ENCODE measurements at places on chromosomes 3 and 15. TPM values are rescaled to one million over a fixed set of nuclear protein-coding genes. Genes with fewer than 3 reads are reported as not detected.

GRCh38 chr3:196867507-196868296, at the start of gene SENP5:
TSS of gene SENP5 (plus strand) at chr3:196867920. CDS start at chr3:196885182, 17,262 bp downstream.
- DNase-seq, result peak; percentile 91

GRCh38 chr3:127531821-127532220, 58.7 kb downstream of the TPRA1 start:
- no peak for DNase-seq

- DNase-seq, result no peak
These were observed 47.5 kb downstream of the CHL1 start for GRCh38 chr3:244041-244440.

- no peak for DNase-seq
These were observed 87.8 kb downstream of the CEMIP start for GRCh38 chr15:80866936-80867335.

GRCh38 chr15:36133742-36134141, 445.7 kb upstream of the CDIN1 start:
- no peak for DNase-seq

DNA sequence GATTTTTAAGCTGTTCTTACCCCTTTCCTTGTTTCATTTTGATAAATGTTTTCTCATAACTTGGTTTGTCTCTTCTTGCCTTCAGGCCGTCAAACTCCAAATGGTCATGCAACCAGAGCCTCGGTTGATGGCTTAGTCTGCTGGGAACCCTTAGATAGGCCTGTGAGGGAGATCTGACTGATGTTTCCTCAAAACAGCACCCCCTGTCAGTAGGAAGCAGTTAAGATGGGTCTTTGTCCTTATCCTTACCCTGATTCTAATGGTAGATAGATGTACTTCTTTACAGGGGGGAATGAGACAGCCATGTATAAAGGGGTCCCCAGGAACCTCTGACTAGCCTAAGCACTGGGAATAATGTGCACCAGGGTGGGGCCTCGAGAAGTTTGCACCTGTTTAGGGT, 16.3 kb upstream of the OR5H1 start:
- DNase-seq, result no peak

- DNase-seq, result peak; percentile 75
These were observed 35.2 kb downstream of the MYZAP start for GRCh38 chr15:57626713-57627440.

DNA sequence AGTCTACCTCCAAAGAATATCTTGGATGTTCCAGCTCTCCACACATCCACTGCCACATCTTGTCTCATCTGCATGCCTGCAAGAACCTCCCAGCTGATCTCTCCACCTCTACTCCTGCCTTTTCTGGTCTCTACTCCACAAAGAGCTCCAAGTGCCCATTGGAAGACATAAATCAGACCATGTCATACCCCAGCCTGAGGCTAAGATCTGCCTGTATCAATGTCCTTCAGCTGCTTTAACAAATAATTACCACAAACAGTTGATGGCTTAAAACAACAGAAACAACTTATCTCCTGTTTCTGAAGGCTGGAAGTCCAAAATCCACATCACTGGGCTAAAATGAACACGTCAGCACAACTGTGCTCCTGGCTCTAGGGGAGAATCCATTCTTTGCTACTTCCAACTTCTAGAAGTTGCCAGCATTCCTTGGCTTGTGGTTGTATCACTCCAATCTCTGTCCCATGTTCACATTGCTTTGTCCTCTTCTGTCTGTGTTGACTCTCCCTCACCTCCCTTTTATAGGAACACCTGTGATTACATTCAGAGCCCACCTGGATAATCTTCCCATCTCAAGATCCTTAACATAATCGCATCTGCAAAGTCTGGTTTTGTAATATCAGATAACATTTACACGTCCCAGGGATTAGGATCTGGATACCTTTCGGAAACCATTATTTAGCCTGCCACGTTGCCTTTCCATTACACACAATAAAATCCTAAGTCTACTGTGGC, 17.0 kb upstream of the LMCD1 start:
- DNase-seq, result no peak

DNA sequence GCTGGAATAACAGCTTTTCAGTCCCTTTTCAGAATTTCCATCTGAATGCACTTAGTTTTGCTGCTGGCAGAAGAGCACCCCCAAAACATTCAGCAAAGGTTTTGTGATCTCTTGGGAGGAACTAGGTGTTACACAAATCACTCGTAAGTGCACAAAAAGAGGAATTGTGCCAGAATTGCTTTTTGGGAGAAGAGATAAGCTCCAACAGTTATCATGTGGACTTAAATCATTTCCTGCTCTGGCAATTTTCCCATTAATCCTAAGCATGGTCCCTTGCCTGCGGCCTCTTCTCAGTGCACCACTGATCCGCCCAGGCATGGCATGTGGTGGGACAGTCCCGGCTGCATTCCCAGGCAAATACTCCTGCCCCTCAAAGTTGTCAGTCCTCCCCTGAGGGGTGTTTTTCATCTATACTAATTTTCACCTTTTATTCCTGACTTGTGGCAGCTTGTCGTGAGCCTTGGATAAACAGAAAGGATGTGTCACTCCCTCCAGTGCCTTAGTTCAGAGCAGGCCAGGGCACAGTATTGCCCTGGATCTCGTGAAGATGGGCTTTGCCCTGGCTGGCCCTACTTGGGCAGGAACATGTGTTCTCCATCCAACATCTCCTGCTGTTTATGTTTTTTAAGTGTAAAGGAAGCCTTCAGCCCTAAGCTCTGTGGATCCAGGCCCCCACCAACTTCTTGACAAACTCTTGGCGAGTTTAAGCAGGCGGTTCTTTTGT, 44.6 kb upstream of the VILL start:
- DNase-seq, result peak; percentile 87

GRCh38 chr3:48238531-48239085, 2.3 kb upstream of the ZNF589 start:
- no peak for DNase-seq

DNA sequence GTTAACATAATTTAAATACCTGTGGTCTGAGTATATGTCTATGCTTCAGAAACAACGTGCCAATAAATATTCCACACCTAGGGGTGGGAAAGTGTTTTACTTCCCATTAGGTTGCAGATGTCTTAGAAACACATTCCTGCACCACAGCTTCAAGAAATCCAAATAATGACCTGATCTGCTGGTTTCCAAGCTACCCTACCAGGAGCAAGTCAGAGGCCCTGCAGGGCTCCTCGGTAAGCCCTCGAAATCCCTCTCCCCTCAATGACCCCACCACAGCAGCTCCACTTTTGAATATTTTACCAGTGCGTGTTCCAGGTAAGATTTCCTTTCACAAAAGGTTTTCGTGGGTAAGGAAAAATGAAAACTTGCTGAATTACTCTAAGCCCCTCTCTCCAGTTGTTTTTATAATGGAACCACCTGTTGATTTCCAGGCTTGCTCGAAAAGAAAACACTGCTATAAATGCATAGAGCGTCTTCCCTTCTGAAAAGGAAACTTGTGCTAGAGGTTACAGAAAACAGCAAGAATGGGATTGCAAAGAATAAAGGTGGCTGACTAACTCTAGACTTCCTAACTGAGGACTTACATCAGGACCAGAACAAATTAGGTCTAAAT, 12.6 kb downstream of the IL12A start:
- DNase-seq, result no peak

GRCh38 chr3:153254361-153254760, 92.3 kb downstream of the RAP2B start:
- DNase-seq, result no peak

- no peak for DNase-seq
These were observed 1.7 kb upstream of the GFM1 start for GRCh38 chr3:158642474-158643210.

DNA sequence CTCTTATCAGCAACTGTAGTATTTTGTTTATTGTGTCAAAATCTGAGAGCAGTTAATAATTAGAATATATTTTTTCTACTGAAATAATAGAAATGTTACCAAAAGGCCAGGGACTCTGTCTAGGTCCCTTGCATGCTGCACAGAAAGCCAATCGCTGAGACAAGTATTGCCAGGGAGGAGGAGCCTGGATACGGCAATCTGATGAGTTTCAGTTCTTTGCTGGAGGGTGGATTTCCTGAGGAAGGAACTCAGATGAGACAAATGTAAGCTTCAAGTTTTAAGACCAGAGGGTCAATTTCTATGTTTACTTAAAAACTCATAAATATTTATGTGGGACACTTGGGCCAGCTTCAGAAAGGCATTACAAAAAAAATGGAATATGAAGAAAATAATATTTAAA, 252.2 kb downstream of the GABRG3 start:
- DNase-seq, result no peak

DNA sequence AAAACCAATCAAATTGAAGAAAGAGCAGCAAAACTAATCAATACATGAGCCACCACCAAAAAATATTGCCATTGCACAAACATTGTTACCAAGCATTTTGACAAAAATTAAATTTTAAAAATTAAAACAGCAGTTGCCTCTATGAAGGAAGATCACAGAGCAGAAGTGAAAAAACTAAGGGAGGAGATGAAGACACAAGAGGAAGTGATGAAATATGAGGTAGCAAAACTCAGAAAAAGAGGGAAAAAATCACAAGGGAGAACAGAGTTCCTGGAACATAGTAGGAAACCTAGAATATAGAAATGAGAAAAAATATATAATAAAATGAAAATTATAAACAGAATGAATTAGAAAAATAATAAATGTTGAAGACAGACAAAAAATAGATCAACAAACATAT, 7.3 kb upstream of the SERPINI2 start:
- DNase-seq, result no peak

DNA sequence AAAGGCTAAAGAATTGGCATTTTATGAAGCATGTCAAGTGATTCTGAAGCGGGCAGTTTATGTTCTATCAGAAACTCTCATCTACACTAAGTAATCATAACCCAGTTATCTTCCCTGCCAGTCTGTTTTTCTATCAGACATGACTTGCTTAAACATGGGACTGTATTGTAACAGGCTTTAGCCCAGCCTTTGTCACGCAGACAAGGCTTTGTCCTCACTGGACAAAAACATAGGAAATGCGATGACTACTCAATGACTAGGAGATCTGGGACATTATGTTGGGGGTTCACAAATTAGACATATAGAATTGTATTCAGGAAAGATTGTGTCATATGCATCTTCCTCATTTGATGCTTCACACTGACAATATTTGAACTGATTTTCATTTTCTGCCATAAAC, 115.5 kb downstream of the GADL1 start:
- peak; percentile 23 for DNase-seq

The ECE2 gene
- polyA plus RNA-seq, result not detected

The STIMATE gene
- 25.9 TPM for polyA plus RNA-seq

The SLC22A14 gene
- 0.10 TPM for polyA plus RNA-seq

The RTP3 gene
- not detected for polyA plus RNA-seq
